Bronchial epithelial cell (primary cell): ENCODE measurements at places on chromosomes 5 and 9.

DNA sequence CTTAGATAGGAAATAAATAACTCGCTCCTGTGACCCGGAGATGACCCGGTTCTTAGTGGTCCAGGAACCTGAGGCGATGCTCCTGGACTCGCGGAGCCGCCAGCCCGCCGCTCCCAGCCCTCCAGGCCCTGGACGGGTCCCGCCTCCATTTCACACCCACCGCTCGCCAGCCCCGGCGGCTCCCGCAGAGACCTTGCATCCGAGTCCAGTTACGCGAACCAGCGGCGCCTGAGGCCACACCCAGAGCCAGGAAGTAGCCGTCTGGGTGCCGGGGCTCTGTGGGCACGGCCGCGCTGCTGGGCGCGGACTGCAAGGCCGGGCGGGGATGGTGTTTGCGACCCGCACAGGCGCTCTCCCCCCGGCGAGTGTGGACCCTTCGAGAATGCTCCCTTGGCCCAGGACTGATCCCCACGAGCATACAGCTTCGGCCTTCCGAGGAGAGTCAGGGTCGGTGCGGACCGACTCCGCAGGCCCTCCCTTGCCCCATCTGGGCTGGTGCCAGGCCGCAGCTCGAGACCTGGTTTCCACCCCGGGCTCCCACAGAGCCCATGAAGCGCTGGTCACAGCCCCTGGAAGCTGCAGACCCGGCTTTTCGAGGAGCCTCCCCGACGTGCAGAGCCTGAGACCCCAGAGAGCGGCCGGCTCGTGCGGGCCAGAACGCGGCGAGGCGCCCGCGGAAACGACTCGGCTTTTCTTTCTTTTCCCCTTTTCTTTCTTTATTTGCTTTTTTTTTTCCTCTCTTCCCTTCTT lies 5.2 kb upstream of the BARX1 start:
- no peak for DNase-seq

- peak; percentile 4 for DNase-seq
Observed at GRCh38 chr5:173581408-173582215, 34.8 kb downstream of the BOD1 start.

DNA sequence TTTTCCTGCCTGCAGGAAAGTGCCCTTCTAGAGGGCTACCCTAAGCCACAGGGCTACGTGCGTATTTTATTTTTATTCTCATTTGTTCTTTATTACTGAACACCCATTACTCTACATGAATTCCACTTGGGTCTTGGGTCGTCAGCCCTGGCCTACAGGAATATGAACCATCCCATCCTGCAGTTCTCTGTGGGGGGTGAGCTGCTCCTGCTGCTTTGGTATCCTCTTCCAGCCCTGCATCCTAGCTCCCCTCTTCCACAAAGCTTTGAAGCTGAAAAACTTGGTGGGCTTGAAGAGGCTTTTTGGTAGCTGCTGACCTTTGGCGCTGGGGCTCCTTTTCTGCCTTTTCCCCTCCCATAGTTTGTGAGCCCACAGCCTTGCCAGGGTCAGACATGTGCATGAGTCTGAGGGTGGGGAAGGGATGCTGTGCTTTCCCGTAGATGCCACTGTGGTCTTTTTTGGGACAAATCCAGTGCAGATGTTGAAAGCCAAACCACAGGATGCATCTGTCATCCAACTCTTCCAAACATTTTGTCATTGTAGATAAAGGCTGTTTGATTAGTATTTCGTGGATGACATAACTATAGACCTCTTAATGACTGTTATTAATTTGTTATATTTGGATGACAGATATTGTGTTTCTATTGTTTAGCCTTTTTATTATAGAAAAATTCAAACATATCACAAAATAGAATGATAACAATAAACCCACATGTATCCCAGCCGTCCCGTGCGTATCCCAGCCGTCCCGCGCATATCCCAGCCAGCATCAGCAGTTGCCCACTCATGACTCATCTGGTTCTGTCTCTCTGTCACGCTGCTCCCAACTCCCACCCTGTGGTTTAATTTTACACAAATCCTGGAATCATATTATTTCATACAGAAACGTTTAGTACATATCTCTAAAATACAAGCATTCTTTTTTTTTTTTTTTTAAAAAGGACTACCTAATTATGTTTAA lies 43.9 kb downstream of the SLC46A2 start:
- no peak for DNase-seq

DNA sequence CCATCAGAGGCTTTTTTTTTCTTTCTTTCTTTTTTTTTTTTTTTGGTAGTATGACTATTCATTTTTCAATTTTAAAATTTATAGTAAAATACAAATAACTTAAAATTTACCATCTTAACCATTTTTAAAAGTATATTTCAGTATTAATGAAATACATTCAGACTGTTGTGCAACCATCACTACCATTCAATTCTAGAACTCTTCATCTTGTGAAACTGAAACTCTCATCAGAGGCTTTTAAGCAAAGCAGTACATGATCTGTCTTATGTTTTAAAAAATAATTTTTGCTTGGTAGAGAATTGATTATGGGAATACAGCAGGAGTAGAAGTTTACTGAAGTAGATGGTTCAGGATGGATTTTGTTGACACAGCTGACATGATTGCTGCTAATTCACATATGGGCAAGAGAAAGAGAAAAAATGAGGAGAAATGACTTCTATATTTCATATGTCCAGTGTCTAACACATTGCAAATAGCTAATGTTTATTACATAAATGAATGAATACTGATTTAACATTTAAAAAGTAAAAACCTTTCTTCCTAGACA lies 13.4 kb downstream of the ELOVL7 start:
- DNase-seq = no peak

- no peak for DNase-seq
Observed at GRCh38 chr9:105259731-105260612, 15.5 kb downstream of the SLC44A1 start.

- no peak for DNase-seq
Observed at GRCh38 chr5:107602896-107603295, 67.8 kb downstream of the EFNA5 start.

DNA sequence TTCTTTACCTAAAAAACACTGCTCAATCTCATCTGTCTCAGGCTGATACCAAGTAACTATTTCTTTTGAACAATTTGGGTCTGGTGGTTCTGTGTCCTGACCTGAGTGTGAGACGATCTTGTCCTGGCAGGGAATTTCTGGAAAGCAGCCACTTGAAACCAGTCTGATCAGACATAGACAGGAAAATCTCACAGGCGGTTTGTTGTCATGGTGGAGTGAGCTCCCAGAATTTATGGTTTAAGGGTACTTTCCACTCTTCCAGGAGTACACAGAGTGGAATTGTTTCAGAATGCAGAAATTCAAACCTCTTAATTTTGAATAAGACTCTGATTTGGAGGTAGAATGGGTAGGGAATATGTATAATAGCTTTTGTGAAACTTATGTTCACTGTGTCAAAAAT lies 268.2 kb downstream of the ISL1 start:
- DNase-seq = peak; percentile 70

GRCh38 chr9:90867101-90867500 lies 65.5 kb downstream of the SYK start:
- no peak for DNase-seq

GRCh38 chr9:74500584-74500924 lies 3.4 kb downstream of the RORB start:
- DNase-seq = no peak

DNA sequence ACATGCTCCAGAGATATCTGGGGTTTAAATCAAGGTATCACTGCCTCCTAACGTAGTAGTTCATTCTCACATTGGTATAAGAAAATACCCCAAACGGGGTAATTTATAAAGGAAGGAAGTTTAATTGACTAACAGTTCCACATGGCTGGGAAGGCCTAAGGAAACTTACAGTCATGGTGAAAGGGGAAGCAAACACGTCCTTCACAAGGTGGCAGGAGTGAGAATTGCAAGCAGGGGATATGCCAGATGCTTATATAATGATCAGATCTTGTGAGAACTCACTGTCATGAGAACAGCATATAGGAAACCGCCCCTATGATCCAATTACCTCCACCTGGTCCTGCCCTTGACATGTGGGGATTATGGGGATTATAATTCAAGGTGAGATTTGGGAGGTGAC lies 1280.2 kb upstream of the C9orf72 start:
- no peak for DNase-seq

DNA sequence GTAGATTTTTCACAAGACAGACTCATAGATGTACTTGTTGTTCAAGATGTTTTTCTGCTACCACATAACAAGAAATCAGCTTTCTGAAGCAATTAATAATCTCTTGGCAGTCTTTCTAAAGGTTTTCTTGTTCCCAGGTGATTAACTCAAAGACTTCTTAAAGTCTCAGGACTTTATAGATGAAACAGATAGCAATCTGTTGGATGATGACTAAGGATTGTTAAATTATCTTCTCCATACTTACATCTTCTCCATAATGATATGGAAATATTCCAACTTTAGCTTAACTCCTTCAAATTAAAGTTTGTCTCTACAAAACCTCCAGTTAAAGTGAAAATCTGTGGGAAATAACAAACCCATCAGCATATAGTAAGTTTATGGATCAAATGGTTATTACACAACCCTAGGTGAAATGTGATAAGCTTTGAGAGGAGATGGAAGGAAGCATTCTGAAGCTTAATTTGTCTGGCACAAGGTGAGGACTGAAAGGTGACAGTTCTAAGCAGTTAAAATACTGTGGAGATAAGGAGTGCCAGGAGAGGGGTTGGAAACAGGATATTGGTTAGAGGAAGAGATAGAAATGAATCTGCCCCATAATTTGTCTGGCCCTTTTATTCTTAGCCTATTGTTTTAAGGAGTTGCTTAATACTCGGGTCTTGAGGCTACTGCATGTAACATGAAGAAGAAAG lies 326.7 kb downstream of the ADGRV1 start:
- no peak for DNase-seq

- peak; percentile 43 for DNase-seq
Observed at GRCh38 chr5:93746406-93747056, 5.1 kb upstream of the POU5F2 start.

DNA sequence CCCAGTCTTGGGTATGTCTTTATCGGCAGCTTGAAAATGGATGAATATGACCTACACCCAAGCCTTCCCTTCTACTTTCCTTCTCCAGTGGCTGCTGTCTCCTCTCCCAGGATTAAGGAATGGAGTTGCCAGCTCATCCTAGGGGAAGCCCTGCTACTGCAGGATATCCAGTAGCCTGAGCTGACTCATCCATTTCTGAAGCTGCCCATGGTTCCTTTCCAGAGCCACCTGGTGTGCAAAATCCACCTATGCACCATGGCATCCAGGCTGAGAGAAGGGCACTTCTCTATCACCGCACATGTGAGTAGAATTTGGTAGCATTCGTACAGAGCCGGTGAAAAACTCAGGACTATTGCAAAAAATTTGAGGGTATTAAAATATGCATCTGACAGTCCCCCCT lies 290.8 kb downstream of the YTHDC2 start:
- peak; percentile 55 for DNase-seq

DNA sequence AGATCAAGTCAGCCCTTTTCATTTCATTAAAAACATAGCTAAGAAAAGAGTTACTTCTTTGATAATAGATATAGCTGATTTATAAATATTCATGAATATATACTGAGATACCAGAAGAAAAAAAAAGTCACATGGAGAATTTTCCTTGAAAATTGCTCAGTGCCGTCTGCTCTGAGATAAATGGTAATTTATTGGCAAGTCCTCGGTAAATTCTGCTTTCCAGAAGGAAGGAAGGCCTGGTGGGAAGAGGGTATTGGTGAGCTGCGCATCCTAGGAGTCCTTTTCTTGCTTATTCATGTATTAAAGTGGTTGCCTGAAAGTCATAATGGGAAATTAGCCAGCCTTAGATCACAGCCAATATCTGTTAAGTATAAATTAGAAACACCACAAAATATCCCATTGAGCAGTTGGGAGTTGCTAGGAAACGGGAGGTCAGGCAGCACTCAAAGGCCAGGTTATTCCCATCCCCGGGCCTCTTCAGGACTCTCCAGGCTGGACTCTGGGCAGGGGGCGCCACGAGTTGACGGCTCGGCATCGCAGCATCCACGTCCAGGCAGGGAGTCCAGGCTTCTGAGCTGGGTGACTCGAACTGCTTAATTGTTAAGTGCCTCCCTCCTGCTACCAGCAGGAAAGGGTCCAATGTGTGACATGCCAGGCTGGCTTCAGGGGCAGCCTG lies 116.7 kb upstream of the RETREG1 start:
- DNase-seq = no peak
